ENCODE measurements at places on chromosomes 1 and 21.

GRCh38 chr21:37005548-37006485, 685 bp upstream of the RIPPLY3 start:
- no peak for DNase-seq

- no peak for DNase-seq
These were observed 426.7 kb downstream of the NPHP4 start for GRCh38 chr1:5565281-5566125.

- no peak for DNase-seq
These were observed 25.7 kb downstream of the EPHA10 start for GRCh38 chr1:37739222-37739621.

- no peak for DNase-seq
These were observed 76.6 kb downstream of the RGL1 start for GRCh38 chr1:183881387-183882131.

GRCh38 chr1:29803486-29803885, 567.2 kb downstream of the PTPRU start:
- DNase-seq: no peak

GRCh38 chr1:93845538-93846205, 33.3 kb downstream of the DNTTIP2 start:
- peak; percentile 92 for DNase-seq

DNA sequence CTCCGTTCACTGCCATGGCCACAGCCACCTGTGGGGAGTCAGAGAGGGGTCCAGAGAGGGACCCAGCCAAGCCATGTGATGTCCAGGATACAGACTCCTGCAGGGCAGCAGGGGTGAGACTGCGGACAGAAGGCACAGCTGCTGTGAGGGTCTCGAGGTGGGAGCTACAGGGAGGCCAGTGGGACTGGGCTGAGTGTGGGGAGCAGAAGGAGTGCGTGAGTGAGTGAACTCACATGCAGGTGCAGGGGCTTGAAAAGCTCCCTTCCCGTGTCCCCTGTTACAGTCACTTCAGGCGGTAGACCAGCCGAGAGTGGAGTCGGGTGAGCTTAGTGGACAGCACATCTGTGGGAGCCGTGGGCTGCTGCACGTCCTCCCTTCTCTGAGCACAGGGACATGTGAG, 42.4 kb downstream of the S100B start:
- DNase-seq: no peak

GRCh38 chr1:154867841-154868605, 2.1 kb downstream of the KCNN3 start:
- DNase-seq: no peak

GRCh38 chr21:36575306-36575705, 95.4 kb upstream of the CLDN14 start:
- no peak for DNase-seq

DNA sequence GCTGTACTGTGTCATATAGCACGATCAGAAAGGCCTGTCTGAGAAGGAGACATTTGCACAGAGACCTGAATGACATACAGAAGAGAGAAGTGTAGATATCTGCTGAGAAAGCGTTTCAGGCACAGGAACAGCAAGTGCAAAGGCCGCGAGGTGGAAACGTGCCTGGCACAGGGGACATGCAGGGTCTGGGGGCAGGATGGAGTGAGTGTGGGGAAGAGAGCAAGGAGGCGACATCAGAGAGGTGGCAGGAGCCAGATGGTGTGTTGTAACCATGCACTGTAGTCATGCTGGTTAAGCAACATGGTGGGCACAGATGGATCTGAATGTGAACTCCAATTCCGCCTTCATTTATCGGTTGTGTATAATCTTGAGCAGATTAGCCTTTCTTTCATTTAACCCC, 13.0 kb downstream of the KRTCAP2 start:
- DNase-seq: no peak

DNA sequence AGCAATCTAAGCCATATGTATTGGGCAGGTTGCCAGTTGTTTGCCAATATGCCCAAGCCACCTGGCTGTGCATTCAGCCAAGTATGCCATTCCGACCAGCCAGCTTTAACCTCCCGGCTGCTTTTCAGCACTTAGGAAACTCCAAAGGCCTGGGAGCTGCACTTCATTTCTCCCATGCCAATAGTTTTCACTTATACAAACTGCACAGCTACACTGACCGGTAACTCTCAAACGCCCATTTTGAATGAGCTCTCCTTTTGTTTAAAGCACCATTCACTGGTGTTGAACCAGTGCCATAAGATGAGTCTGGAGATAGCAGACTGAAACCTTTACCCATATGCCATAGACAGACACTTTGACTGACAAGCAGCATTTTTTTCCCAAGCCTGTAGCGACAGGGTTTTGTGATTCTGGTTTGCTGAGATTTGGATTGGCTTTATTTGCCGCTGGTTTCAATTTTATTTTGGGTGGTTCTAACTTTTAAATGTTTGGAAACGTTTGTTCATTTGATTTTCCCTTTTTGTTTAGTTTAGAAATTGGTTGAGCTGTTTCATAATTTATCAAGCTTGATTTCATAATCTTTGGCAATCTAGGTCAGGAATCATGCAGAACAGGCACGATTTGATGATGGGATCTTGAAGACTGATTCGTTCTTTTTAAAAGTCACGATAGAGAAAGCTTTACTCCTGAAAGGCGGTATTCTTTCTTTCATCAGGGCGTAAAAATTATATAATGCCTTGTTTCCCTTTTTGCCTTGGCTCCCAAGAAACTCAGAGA, 144.6 kb downstream of the NFIA start:
- no peak for DNase-seq

DNA sequence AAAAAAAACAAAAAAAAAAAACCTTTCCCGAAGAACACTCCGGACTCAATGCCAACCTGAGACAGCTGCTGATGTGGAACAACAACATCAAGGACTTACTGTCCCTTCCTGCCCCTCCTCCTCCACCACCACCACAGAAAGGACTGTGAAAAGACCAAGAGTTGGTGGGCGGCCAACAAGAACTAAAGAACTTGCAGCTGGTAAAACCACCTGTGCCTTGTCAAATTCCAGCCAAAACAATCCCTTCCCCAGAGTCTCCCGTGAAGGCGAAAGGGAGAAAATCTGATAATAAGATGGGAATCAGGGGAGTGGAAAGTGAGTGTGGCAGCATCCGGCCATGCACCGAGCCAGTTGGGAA, 88.9 kb downstream of the PROX1 start:
- DNase-seq: no peak

- no peak for DNase-seq
These were observed 79.2 kb downstream of the ATP5PO start for GRCh38 chr21:33836408-33836807.

- DNase-seq: no peak
These were observed 14.4 kb downstream of the KIRREL1 start for GRCh38 chr1:158007667-158008386.

DNA sequence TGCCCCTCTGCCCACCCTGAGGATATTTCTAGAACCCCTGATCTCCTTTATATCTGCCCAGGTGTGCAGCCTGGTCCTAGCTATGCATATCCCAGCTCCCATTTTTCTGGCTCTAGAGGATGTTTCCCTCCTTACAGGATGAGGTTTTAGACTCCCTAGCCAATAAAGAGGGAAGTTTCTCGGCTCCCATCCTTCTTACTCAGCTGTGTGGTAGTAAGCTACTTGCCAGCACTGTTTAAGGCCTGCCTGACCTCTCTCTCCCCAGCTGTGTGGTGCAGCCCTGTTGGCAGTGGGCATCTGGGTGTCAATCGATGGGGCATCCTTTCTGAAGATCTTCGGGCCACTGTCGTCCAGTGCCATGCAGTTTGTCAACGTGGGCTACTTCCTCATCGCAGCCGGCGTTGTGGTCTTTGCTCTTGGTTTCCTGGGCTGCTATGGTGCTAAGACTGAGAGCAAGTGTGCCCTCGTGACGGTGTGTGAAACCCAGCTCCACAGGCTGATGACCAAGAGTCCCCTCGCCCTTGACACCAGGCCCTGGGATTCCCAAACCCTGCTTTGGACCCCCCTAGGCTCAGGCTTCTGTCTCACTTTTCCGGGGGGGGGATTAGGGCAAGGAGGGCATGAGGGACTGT, 7.8 kb upstream of the P3R3URF start:
- DNase-seq: peak; percentile 58

GRCh38 chr1:225684741-225685140, 31.8 kb upstream of the ENAH start:
- no peak for DNase-seq

DNA sequence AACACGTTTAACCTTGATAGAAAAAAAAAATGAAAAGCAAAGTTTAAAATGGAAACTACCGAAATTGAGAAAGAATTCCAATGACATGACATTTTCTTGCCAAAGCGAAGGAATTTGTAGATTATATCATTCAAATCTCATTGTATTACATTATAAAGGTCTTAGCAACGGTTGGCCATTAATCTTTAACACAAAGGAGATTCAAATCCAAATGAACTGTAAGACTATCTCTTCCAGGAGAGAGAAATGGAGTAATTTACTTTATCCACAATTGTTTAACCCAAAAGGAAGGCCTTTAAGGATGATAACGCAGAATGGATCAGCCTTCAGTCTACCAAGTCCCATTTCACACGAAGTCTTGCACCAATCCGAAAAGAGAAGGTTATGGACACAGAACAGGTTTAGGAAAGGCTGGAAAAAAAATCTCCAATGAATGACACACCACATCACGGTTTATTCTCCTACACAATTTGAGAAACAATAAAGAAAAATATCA, 1.5 kb downstream of the ENAH start:
- DNase-seq: no peak

- no peak for DNase-seq
These were observed 425.0 kb downstream of the SMYD3 start for GRCh38 chr1:246081856-246082668.

DNA sequence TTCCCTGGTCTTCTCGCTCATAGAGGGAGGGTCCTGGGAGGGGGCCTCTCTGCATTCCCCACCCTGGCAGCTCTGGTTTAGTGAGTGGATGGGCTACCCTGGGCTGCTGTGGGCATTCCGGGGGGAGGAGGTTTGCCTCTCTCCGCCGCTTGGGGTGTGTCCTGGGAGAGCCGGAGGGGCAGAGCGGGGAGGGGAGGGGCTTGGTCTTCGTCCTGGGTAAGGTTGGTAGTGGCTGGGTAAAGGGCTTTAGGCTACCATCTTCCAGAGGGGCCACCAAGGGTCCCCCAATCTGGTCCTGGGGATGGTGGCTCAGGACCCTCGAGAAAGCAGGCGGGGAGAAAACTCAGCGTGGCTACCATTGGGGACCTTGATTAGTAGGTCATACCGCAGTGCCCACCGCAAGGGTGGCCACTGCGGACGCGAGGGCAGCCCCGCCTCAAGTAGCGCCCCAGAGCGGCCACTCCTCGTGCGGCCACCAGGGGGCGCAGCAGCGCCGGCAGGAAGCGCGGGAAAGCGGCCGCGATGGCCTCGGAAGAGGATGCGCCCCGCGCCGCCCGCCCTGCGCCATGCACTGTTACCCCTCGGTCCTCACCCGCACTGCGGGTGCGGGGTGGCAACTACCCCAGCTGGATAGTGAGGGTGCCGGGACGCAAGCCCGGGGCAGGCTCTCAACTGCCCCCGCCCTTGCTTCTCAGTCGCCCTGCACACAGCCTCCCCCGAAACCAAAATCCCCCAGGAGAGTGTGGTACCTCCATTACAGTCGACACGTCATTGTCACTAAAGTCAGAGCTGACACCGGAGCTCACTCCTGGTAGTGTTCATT, 44.1 kb upstream of the SLC25A33 start:
- peak; percentile 74 for DNase-seq

DNA sequence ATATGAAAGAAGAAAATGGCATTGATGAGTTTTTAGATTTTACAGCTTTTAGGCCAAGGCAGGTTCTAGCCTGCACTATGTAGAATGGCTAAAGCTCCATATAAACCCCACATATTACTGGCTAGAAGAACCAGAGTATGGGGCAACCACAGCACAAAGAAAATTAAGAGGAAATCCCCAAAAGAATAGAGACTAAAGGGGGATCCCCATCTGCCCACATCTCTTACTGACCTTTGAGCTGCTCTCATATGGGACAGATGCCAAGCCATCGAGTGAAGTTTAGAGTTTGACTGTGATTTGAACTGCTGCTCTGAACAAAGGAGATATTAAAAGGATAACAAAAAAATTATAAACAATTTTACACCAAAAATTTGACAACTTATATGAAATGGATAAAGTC, 102.2 kb upstream of the HAO2 start:
- DNase-seq: peak; percentile 39

GRCh38 chr1:41436281-41437010, 48.0 kb downstream of the EDN2 start:
- DNase-seq: no peak

DNA sequence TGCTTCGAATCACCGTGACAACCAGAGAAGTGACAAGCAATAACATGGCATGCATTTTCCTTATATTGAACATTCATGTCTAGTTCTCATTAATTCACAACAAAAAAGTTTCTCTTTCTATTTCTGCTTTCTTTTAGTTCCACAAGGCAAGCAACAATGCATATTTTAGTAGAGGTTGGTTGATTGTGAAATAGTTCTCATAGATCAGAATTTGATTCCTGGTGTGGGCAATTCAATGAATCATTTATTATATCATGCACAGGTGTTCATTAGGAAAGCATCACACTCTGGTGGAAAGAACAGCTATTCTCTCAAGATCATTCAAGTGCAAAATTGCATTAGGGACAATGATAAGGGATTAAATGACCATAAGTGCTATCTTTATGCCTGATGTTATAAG, 980.9 kb downstream of the BRINP3 start:
- DNase-seq: no peak

GRCh38 chr1:65393347-65393746, 27.1 kb upstream of the LEPR start:
- DNase-seq: peak; percentile 11

All from suppressor macrophage treated with lipopolysaccharide for 1 hour (primary cell).